ENCODE measurements at places on chromosomes 13 and 19.

- no peak for DNase-seq
Measured at GRCh38 chr19:3784607-3785450, 1.4 kb downstream of the MATK start.

GRCh38 chr19:55353356-55353802 is 1.1 kb downstream of the COX6B2 start:
- DNase-seq, result no peak

- DNase-seq, result no peak
Measured at GRCh38 chr13:99272481-99272880, 14.3 kb upstream of the GPR18 start.

DNA sequence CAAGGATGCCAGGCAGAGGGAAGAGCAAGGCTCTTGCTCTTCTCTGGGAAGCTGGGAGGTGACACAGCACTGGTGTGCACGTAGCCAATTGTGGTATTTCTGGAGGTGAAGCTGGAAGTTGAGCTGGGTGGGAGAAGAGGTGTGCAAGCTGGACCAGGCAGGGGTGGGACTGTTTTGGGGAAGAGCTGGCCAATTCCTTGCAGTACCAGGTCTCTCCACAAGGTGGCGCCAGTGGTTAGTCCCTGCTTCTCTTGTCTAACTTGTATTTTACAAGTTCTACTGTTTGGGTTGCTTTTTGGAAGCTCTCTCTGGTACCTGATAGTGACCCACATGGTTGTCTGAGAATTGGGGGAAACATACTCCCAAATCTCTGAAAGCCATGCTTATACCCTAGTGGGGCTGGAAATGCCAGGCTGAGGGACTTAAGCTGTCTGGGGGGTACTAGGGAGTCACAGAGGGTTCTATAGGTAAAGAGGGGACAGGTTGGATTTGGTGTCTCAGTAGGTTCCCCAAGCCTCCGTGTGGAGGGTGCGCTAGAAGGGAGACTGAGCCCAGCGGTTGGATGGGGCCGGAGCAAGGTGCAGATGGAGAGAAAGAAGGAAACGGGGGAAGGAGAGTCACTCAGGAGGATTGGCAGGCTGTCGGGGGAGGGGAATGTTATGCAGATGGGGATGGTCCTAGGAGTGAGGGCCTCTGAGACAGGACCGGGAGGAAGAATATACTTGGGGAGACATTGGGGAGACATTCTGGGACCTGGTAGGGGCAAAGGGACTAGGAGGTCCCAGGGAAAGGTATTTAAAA is 3.0 kb downstream of the HPN start:
- peak; percentile 35 for DNase-seq

DNA sequence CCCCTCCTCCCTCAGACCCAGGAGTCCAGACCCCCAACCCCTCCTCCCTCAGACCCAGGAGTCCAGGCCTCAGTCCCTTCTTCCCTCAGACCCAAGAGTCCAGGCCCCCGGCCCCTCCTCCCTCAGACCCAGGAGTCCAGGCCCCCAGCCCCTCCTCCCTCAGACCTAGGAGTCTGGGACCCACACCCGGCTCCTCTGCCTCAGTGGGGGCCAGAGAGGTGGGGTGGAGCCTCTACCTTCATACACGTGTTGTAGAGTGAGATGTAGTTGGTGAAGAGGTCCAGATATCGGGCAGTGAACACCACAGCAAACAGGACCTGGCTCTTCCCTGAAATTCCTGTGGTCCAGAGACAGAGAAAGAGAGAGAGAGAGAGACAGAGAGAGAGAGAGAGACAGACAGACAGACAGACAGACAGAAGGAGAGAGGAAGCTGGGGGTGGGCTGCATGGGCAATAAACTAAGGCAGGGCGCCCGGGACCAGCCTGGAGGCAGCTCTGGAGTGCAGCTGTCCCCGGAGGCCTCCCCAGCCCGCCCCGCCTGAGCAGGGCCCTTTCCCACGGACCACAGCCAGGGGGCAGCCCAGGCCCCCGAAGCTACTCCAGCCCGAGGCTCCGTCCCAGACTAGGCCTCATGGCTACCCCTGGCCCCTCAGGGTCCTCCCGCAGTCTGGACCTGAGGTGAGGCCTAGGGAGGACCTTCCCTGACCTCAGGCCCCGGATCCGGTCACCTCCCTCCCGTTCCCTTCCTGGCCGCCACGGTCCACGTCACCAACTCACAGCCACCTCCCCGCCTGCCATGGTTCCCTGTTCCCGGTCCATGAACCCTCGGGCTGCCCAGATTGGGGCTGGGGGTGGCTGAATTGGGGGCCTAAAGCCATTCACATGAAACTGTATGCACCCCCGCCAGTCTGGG is 907 bp downstream of the KDELR1 start:
- DNase-seq, result peak; percentile 31

- DNase-seq, result no peak
Measured at GRCh38 chr19:48907671-48908070, 7.6 kb downstream of the NUCB1 start.

DNA sequence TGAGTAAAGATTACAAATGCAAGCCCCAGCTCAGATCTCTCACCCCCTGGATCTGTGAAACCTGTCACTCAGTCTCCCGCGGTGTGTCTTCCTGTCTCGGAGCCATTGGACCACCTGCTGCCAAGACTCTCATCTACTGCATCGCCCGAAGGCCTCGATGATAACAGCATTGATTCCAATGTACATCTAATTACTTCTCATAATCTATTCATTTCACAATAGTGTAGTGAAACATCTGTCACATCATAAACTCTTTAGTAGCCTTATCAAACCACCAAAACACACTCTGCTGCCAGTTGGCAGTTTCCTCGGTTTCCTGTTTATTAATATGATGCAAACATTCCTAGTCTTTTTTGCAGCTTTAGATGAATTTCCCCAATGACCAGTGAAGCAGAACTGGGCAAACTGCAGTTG is 220.3 kb downstream of the POU4F1 start:
- peak; percentile 12 for DNase-seq

DNA sequence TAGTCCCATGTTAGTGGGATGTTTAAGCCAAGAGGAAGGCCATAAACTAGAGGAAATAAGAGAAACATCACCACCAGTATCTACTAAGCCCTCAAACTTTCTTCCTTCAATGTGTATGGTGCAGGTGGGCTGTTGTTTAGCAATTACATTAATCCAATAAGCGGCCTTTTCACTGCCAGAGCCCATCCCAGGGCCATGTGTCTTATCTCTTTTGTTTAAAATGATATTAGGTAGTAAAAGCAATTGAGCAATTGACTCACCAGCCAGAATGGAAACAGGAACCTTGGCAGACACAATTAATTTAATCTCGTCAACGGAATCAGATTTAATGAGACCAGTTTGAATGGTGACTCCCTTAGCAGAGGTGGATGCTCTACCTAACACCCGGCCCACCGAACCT is 1503.5 kb downstream of the UQCRFS1 start:
- no peak for DNase-seq

- DNase-seq, result peak; percentile 82
Measured at GRCh38 chr19:29878973-29879654, 62.9 kb upstream of the URI1 start.

GRCh38 chr13:89372193-89372592 is 1701.0 kb downstream of the SLITRK5 start:
- no peak for DNase-seq

- no peak for DNase-seq
Measured at GRCh38 chr13:68028701-68029100, 798.6 kb upstream of the PCDH9 start.

- no peak for DNase-seq
Measured at GRCh38 chr13:41495044-41495443, 37.7 kb downstream of the RGCC start.

DNA sequence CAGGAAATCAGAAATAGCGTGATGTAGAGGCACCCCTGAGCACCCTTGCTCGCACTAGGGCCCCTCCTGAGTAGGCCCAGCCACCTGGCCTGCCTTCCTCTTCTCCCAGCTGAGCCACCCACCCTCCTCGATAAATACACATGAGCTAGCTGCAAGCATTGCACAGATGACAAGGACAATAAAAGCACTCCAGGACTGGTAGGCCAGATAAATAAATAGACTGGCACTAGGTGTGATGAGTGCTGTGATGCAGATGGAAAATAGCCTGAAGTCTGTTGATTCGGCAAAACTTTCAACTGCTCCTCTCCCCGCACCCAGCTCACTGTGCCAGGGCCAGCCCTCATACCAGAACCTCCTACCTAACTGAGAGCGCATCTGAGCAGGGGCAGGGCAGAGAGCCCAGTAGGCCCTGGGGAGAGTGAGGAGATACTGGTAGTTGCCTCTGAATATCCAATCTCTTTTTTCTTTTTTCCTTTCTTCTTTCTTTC is 54.5 kb upstream of the GPI start:
- no peak for DNase-seq

- DNase-seq, result no peak
Measured at GRCh38 chr13:108984251-108984920, 355.0 kb downstream of the MYO16 start.

DNA sequence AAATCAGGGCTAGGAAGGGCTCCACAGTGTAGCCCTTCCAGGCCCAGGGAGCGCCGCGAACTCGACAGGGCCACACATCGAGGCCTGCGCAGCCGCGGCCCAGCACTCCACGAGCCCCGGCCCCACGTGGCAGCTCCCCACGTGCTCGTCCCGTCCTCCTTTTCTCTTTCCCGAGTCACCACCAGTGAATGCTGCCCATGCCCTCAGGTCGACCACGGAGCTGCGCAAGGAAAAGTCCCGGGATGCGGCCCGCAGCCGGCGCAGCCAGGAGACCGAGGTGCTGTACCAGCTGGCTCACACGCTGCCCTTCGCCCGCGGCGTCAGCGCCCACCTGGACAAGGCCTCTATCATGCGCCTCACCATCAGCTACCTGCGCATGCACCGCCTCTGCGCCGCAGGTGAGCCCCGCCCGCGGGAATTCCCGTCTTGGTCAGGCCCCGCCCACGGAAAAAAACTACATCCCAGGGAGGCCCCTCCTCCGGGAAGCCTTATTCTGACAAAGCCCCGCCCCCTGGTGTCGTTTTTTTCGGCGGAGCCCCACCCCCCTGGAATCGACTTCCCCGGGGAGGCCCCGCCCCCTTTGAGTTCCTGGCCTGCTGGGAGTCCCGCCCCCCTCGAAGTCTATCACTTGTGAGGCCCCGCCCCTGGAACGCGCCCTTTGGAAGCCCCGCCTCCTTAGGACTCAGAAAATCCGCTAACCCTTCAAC is 7.0 kb downstream of the HIF3A start:
- no peak for DNase-seq

DNA sequence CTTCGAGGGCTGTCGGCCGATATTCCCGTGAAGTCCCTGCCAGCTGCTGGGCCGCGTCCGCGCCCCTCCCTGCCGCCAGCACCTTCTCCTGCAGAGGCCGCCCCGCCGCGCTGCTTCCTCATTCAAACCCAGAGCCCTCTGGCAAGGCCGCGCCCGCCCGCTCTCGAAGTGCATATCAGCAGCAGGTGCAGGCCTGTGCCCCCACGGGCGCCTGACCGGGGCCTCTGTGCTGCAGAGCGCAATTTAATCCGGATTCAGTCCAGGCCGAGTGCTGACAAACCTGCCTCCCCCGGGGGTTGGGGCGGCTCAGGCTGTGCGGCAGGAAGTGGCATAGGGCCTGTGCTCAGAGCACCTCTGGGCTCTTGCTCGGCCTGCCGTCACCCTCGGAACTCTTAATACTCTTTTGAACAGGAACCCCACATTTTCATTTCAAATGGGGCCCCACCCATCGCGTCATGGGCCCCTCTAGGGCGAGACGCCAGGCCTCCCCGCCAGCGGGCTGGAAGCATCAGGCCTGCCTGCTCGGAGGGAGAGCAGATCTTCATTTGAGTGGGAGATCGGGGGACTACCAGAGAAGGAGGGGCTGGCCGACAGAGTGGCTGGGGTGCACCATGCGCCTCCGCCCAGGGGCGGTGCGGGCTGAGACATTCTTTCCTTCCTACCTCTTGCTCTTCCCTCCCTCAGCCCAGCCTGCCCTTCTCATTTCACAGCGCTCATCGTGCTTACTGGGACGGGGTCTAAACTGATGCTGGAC is 125.7 kb downstream of the TNFRSF19 start:
- DNase-seq, result no peak
